CD4-positive, alpha-beta T cell treated with Interleukin-10 for 1 hour (primary cell): ENCODE measurements at places on chromosomes 13 and 19.

GRCh38 chr19:29843180-29844051 is 31.6 kb downstream of the CCNE1 start:
- DNase-seq = no peak

- no peak for DNase-seq
These were observed 883 bp downstream of the NPHS1 start for GRCh38 chr19:35851213-35852028.

GRCh38 chr13:109985871-109986450 is 199.6 kb upstream of the IRS2 start:
- DNase-seq = no peak

GRCh38 chr13:32299893-32300292 is 15.3 kb downstream of the ZAR1L start:
- DNase-seq = no peak

- DNase-seq = peak; percentile 58
These were observed 2.6 kb downstream of the BBC3 start for GRCh38 chr19:47228168-47228936.

DNA sequence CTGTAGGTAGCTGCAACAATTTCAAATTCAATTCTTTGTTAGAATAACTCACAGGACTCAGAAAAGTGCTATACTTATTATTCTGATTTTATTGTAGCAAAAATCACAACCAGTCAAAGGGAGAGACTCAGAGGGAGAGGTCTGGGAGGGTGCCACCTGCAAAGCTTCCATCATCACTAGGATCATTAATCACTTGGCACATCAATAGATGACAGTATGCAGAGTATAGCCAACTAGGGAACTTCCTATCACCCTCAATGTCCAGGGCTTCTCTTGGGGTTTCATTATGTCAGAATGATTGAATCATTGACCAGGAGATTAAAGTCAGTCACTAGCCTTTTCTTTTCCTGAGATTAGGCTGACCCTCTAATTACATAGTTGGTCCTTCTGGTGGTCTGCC is 431.3 kb upstream of the ATXN8OS start:
- no peak for DNase-seq
